ENCODE measurements at places on chromosomes 7 and 10.

DNA sequence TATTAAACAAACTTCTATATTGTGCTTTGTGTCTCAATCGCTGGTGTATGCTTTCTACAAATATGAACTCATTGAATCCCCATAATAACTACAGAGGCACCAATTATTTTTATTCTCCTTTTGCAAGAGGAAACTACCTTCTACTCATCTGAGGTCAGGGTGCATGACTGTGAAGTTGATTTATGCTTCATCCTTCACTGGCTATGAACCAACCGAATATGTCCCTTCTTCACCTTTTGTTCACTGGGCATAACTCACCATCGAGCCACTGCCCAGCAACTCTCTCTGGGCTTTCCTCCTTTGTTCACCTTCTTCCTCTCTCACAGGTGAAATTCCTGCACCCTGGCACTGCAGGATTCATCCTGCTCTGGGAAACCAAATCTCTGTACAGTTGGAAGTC is 61.3 kb upstream of the PFKP start:
- no peak for DNase-seq

DNA sequence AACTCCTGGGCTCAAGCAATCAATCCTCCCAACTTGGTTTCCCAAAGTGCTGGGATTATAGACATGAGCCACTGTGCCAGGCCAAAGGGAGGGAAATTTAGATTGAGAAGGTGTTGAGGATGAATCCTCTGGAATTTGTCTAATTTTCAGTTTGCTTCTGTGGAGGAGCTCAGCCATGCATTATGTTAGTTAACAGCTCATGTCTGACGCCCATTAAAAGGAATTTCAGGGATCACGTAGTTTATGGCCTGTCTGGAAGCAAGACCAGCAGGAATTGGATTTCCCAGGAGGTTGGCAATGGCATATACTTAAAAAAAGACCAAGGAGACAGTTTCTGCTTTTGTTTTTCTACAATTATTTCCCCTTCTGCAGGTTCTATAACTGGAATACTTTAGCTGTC is 165.7 kb downstream of the OTUD1 start:
- DNase-seq = no peak

- peak; percentile 87 for DNase-seq
These were observed at the start of gene SEMA3D for GRCh38 chr7:85186521-85187241. TSS of gene SEMA3D (minus strand) at chr7:85187056. CDS start at chr7:85121891, 65,165 bp downstream.

DNA sequence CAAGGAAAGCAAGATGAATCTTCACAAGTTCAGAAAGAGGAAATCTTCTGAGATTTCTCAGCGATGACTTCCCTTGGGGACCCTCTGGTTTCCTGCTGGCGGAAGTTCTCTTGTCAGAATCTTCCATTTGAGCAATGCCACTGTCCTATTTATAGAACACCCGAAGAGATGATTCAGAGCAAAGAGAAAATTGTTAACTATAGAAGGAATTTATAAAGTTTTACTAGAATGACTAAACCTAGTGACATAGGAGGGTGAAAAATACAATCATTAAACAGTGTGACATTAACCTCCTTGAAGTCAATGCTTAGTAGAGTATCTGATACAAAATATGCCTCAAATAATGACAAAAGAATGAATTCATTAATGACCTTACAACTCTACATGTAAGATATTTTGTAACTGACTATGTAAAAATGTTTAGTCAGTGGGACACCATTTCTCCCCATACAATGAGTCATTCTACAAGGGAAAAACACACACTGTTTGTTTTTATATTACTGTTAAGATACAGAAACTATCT is 206.5 kb upstream of the CNTNAP2 start:
- no peak for DNase-seq

DNA sequence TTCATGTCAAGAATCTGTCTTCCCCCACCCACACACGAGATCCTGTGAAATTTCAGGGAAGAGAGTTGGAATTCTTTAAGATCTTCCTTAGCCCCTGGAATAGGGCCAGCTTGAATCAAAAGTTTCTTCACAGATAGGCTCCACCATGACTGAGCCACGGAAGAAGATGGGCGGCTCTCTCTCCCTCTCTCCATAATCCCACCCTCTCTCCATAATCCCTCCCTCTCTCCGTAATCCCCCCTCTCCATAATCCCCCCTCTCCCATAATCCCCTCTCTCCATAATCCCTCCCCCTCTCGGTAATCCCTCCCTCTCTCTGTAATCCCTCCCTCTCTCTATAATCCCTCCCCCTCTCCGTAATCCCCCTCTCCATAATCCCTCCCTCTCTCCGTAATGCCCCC is 20.4 kb downstream of the SHH start:
- DNase-seq = no peak

GRCh38 chr7:26650103-26650502 is 214.3 kb downstream of the SKAP2 start:
- no peak for DNase-seq

- DNase-seq = no peak
These were observed 595.7 kb downstream of the CCSER2 start for GRCh38 chr10:84924131-84924530.

DNA sequence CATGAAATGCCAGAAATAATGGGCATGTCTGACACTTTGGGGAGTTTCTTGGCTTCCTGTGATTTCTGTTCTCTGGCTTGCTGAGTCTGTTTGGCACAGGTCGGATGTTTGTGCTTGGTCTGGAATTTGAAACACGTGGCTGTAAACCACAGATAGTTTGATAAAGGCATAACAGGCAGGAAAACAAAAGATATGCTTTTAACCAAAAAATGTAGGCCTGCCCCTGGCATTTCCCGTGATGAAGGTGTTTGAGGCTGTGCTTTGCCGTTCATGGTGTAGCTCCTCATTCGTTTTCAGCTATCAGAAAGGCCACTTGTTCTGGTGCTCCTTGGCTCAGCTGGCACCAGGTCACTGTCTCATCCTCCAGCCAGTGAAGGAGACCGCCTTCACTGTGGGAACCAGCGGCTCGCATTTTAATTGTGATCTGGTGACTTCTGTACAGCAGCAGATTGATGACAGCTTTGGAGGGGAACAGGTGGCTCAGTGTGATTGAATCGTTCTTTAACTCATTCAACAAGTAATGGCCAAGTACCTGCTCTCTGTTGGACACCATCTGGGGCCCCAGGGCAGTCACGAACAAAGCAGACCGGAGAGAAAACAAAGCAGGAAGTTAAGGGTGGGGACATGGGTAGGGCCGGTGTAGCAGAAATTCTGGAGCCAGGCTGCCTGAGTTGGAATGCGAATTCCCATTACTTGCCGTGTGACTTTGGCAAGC is 111.5 kb downstream of the CCNY start:
- DNase-seq = peak; percentile 62

All from AG08395 (cell line).